ENCODE measurements at places on chromosomes 16 and 17. TPM values are rescaled to one million over a fixed set of nuclear protein-coding genes. Genes with fewer than 3 reads are reported as not detected.

- peaks cover 17% of the 10 kb centered on the region for H3K27me3 ChIP-seq
- DNase-seq: no peak
- H3K36me3 ChIP-seq: peaks cover 1% of the 10 kb centered on the region
These were observed 13.3 kb upstream of the GJD3 start for GRCh38 chr17:40377832-40378231.

DNA sequence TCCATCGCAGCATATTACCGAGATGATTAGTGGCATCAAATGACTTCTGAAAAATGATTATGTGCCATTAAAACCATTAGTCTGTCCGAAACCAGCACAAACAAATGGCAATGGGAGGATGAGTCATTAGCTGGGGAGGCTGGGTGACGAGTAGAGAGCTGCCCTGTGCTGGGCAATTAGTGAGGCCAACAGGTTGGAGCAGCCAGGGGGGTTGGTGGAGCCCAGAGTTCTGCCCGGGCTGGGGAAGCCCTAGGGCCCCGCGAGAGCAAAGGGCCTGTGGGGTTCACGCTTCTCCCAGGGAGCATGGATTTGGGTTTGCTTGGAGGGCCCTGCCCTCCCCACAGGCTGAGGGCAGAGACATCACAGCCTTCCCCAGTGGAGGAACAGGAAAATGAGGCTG lies 152.1 kb upstream of the RPL38 start:
- H3K4me1 ChIP-seq: peaks cover 2% of the 10 kb centered on the region
- no peak overlapping the region for H3K27ac ChIP-seq
- no peak overlapping the region for H3K4me3 ChIP-seq
- H3K27me3 ChIP-seq: peaks cover 15% of the 10 kb centered on the region
- DNase-seq: no peak

DNA sequence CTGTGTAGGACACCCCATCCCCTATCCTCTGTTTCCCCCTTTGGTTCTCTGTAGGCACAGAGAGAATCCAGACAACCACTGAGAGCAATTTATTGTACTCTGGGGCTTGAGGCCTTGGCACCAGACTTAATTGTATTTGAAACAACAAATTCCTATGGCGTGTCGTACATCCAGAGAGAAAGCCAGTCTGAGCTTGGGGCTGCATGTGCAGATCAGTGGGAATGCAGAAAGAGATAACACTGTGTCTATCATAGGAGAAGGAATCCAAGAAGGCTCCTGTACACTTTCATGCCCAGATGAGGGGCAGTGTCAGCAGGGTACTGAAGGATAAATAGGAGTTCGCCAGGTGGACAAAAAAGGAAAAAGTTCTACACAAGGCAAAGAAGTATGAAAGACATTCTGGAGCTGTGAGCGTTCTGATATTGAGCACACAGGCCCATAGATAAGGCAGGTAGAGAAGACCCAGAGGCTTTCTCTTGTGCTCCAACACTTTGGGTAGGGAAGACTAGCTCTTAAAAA lies 22.0 kb upstream of the IL4R start:
- H3K36me3 ChIP-seq: peaks cover 4% of the 10 kb centered on the region
- no peak overlapping the region for H3K4me3 ChIP-seq
- DNase-seq: no peak
- peaks cover 23% of the 10 kb centered on the region for H3K4me1 ChIP-seq
- H3K27ac ChIP-seq: no peak overlapping the region

PTX4 gene
- total RNA-seq: not detected

ITGB4 gene
- total RNA-seq: 1.1 TPM

DNA sequence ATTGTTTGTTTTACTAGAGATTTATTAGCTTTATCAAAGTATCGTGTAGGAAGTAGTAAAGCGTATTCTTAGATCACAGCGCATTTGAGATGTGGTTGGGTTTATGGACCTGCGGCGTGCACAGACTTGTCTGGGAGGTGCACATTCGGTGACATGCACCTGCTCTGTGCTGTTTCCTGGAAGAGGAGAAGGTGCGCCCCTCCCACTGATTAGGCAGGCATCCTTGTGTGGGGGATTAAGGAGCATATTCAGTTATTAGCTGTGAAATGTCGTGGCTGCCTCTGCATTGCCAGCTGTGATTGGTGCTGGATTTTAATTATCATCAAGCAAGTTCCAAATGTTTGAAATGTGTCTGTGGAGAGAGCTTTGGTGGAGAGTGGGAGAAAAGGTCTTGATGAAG lies 903.8 kb upstream of the RBFOX1 start:
- no peak overlapping the region for H3K4me3 ChIP-seq
- no peaks in the 10 kb centered on the region for H3K36me3 ChIP-seq
- no peak overlapping the region for H3K27ac ChIP-seq
- DNase-seq: no peak
- no peaks in the 10 kb centered on the region for H3K4me1 ChIP-seq
- H3K27me3 ChIP-seq: no peaks in the 10 kb centered on the region

Data from activated CD8-positive, alpha-beta memory T cell treated with anti-CD3 and anti-CD28 coated beads, Interleukin-2, amount 10 ng/mL, durations not matched to agents 7 days and 5 days (primary cell).